ENCODE measurements at places on chromosomes 11 and 22.
A peak's percentile ranks its signal among the peaks of the same experiment; 100 is the strongest.

DNA sequence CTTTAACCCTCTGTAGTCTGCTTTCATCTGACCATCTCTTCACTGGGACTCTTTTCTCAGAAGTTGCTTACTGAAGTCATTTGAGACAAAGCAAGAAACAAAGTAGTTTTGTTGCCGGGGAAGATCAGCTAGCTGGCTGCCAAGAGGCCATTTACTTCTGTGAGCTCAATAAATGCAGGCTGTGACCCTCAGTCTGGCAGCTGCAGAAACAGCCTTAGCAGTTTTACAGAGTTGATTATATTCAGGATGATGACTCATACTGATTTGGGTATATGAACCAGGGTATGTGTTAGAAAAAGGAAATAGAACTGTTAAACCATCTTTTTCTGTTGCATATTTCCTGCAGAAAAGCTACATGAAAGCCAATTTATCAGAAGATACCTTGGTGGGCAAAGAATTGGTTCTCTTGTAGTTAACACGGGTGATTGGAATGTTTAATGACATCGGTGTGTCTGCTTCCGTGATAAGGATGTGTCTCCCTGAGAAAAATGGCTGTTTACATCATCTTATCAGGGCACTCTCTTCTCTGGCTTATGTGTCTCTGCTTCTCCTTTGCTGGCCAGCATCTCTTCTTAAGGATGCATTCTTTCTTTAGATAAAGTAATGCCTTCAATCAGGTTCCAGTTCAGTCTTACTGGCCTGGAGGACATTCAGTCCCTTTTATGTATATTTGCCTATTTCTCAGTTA lies 18.5 kb downstream of the FIBIN start:
- DNase-seq: no peak

- DNase-seq: no peak
Measured at GRCh38 chr22:44210722-44211121, 30.0 kb downstream of the PARVG start.

DNA sequence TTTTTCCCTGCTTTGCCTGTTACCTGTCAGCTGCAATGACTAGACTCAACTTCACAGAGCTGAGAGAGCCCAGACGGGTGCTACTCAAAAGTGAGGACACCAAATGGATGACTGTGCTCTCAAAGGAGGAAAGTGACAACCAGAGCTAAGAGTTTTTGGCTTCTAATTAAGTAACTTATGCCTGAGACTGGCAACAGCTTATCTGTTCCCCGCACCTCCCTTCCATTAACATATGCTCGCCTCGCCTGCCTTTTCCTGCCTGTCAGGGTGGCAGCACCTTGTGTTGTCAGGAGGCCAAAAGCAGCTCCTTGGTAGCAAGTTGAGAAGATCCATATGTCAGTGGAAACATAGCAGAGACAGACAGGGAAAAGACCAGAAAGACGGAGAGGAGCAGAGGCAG lies 573.9 kb upstream of the KIRREL3 start:
- no peak for DNase-seq

DNA sequence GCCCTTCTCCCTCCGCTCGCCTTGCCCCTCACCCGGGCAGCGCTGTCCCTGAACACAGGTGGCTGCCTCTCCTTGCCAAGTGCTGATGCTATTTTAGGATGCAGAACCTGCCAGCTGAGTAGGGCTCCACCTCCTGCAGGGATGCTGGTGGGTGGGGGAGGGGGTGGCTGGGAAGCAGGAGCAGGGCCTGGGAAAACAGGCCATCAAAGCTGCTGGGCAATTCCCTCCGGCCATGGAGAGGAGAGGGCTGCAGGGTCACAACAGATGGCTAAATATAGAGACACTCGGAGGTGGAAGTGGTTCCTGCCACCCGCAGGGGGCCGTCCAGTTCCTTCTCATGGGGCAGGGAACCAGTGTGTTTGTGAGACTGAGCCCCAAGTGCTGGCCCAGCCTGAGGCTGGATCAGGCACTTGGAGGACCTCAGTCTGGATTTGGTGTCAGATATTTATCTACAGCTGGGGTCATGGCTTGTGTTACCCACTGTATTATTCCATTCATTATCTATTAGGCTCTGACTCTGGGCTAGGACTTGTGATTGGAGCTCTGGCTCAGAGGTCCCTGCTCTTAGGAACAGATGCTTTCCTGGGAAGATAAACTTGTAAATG lies 59.6 kb downstream of the LRRC32 start:
- no peak for DNase-seq

- DNase-seq: peak; percentile 73
Measured at GRCh38 chr22:20418211-20418788, 19.3 kb downstream of the SCARF2 start.

DNA sequence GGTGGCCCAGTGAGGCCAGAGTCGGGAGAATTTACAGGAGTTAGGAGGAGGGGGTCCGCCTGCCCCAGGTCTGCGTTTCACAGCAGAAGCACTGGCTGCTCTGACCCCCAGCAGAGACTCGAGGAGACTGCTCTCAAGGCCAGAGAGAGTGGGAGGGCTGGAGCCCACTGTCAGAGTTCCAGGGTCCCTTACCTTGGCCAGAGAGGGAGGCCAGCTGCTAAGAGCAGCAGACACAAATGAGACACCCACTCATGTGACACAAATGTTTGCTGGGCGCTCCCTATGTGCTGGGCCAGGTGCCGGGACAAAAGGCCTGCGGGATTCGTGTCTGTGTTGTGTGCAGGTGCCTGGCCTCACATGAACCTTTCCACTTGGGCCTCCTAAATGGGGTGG lies 2.8 kb upstream of the TNFRSF13C start:
- DNase-seq: no peak

DNA sequence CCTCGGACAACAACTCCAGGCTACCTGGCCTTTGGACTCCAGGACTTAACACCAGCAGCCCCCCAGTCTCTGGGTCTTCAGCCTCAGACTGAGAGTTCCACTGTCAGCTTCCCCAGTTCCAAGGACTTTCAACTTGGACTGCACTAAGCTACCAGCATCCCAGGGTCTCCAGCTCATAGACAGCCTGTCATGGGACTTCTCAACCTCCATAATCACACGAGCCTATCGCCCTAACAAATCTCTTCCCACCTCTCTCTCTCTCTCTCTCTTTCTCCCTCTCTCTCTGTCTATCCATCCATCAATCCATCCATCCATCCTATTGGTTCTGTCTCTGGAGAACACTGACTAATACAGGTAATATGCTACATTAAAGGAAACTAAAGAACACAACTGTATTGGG lies 10.7 kb downstream of the RAB30 start:
- no peak for DNase-seq

DNA sequence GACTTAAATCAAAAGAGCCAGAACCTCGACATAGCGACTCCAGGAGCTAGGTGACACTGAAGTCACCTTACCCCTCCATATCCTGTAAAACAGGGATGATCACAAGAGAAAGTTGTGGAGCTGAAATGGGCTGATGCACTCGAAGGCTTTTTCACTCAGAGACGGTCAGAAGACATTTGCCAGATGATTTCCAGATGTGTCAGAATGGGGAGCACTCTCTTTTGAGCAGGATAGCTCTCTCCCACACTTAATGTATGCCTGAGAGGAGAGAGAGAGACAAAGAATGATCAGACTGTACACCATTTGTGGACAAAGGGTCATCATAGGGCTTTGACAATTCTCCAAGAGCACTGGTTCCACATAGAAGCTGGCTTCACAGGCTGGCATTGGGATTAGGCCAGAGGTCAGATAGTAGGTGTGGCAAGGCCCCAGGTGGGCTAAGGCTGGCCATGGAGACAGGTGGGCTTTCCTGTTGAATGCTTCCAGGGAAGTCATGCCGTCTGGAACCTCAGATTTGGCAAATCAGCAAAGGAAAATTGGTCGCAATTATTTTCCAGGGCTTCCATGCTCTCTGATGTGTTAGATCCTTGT lies 42.3 kb upstream of the ETS1 start:
- DNase-seq: no peak

All from occipital lobe (tissue), 3 donors.